ENCODE measurements at places on chromosomes 5 and 9.

DNA sequence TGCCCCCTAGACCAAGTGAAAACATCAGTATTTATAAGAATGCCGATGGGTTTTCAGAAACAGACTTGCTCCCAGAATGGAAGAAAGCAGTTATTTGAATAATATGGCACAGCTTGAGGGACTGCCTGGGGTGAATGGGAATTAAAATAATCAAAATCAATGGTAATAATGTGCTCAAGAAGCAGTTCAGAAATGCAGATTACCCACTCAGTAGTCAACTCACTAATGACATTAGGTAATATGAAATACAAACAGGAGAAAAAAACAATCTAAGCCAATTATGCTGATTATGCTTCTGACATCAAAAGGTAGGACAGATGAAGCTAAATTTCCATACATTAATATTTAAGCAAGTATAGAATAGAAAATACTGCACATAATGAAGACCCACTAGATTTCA is 179.3 kb downstream of the ENC1 start:
- DNase-seq, result no peak

DNA sequence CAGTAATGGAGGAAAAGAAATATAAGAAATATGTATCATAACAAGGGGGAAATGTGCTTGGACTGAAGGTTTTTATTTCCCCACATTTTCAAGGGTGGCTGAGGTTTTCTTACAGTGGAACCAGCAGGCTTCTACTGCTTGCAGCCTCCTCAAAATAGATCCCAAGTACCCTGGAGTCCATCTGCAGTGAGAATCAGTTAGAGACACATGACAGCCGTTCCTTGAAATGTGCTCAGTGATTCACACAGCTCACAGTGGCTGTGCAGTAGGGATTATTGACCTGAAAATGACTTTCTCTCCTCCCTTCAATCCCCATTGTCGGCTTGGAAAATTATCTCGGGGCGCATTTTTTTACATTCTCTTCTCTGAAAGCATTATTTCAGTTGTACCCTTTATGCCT is 832.0 kb downstream of the TLR4 start:
- DNase-seq, result no peak

- no peak for DNase-seq
Measured at GRCh38 chr9:135925496-135926133, 18.3 kb upstream of the CAMSAP1 start.

GRCh38 chr5:139689631-139690063 is 41.5 kb downstream of the CXXC5 start:
- peak; percentile 34 for DNase-seq

GRCh38 chr5:83914662-83915418 is 194.2 kb upstream of the HAPLN1 start:
- no peak for DNase-seq

GRCh38 chr5:176614805-176615478 is 5.0 kb upstream of the GPRIN1 start:
- no peak for DNase-seq

- no peak for DNase-seq
Measured at GRCh38 chr5:40258222-40258621, 421.5 kb upstream of the PTGER4 start.

DNA sequence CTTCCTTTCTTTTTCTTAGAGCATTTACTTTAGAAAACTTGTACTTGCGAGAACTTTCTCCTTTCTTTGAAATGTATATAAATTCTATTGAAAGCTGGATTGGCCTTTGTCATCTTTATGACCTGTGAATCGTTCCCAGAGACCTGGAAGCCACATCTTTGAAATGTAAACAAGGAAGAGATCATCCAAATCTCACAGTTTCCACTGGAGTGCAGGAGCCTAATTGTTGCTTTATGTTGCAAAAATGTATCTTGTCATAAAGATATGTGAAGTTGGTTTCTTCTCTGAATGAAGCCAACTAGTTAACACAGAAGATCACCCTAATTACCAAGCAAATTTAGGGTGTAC is 1101.8 kb downstream of the TAF11L14 start:
- DNase-seq, result no peak

GRCh38 chr9:19642256-19642655 is 146.6 kb downstream of the SLC24A2 start:
- DNase-seq, result no peak

- DNase-seq, result no peak
Measured at GRCh38 chr5:41253109-41253508, 39.8 kb upstream of the C6 start.

GRCh38 chr5:107074996-107075395 is 595.7 kb downstream of the EFNA5 start:
- no peak for DNase-seq

DNA sequence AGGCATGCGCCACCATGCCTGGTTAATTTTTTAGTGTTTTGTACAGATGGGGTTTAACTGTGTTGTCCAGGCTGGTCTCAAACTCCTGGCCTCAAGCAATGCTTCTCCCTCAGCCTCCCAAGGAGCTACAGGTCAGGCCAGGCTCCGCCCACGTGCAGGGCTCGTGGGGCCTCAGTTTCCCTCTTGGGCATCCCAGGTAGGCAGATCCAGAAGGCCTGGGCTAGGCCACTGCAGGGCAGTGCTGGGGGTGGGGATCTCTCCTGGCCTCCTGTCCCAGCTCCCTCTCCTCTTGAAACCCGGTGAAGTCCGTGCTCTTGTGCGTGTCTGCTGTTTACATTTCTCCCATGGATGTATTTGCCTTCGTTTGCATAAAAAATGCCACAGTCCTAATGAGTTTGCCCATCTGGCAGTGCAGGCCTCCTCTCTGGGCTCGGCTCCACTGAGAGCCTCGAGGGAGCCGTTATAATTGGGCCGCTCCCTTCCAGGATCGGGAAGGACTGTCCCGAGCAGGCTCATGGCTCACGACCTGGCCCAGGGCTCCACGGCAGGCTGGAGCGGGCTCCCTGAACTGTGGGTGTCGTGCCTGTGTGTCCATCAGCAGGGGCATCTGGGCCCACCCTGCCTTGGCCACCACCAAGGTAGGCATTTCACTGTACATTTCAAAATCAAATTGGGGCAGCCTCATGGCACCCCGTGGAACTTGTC is 52.6 kb upstream of the RUFY1 start:
- no peak for DNase-seq

DNA sequence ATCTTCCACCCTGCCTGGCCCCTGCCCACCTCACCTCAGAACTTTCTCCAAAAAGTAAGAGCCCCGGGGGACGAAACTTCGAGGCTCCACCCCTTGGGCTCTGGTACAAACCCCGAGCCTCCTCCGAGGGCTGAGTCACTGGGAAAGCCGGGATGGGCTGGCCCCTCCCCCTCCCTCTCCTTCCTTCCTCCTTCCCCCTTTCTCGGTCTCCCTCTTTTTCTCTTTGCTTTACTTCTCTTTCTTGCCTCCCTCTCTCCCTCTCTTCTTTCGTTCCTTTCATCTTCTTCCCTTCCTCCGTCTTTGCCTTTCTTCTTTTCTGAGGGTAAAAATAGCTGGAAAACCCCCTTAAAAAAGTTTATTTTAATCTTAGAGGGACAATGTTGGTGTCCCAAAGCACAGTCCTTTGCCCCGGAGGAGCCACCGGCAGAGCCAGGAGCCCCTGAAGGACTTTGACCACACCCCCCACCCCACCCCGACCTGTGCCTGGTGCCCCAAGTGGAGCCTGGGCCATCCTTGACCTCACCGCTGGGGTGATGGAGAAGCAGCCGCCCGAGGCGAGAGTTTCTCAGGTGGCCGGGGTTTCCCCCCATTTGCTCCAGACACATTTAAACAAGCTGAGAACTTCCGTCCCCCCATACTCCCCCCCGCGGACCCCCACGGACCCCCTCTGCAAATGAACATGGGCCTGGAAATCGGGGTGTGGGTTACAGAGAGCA is 5.7 kb upstream of the NOTCH1 start:
- DNase-seq, result no peak

GRCh38 chr5:58318468-58318867 is 141.4 kb downstream of the PLK2 start:
- no peak for DNase-seq

DNA sequence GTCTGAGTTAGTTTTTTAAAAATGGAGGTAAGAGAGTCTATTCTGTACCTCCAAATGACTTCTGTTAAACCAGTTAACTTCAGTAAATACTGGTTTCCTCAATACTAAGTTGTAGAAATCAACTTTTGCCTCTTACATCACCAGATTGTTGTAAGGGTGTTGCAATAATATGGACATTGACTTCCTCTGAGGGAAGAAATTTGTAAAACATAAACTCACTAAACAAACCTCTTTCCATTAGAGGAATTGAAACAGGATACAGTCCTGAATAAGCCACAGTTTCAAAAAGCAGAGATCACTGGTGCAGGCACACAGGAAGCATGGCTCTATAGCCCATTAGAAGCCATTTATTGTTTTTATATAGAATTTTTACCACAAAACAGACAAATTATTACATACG is 32.7 kb upstream of the SLCO6A1 start:
- no peak for DNase-seq

GRCh38 chr5:23507278-23507685 is at the start of gene PRDM9:
PRDM9 (plus strand) TSS chr5:23507609; CDS start chr5:23509034, 1,425 bp downstream.
- no peak for DNase-seq

- DNase-seq, result peak; percentile 41
Measured at GRCh38 chr9:135474915-135475314, 4.7 kb upstream of the PPP1R26 start.

GRCh38 chr9:27280860-27281259 is 16.1 kb downstream of the EQTN start:
- DNase-seq, result no peak

- no peak for DNase-seq
Measured at GRCh38 chr9:130119519-130120298, 52.5 kb upstream of the NCS1 start.

DNA sequence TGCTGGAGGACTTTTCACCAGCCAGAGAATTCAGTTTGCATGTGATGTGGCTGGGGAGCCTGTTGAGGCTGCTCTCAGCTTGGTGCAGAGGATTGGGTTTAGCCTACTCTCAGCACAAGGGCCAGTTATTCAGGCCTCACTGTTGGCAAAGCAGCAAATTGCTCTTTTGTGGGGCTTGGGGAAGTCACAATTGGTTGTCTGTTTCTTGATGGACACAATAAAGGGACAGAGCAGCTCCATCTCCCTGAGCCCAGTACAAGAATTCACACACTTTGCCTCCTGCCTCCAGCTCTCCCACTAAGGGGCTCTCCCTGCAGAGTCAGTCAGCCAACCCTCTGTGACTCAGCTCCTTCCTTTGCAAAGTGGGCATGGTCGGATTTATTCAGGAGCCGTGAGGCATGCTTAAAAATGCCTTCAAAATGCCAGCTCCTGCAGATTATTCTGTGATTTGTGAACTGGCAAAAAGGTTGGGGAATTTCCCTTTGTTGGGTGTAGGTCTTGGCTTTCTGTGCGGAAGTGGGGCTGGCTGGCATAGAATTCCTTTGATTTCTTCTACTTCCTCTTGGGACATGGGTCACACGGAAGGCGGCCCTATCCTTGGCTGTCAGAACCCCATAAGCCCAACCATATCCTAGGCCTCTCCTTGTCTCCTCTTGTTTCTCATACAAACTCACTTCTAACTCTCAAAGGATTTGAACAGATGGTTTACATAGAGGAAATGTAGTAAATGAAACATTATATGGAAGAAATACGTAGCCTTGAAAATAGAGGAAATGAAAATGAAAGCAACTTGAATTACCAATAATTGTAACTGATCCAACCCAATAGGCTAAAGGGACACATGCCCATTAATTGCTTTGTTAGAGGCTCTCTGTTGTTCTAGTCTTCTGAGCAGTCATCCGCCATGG is 118.7 kb upstream of the CD180 start:
- DNase-seq, result no peak

GRCh38 chr5:81785322-81785721 is 34.4 kb upstream of the SSBP2 start:
- no peak for DNase-seq

DNA sequence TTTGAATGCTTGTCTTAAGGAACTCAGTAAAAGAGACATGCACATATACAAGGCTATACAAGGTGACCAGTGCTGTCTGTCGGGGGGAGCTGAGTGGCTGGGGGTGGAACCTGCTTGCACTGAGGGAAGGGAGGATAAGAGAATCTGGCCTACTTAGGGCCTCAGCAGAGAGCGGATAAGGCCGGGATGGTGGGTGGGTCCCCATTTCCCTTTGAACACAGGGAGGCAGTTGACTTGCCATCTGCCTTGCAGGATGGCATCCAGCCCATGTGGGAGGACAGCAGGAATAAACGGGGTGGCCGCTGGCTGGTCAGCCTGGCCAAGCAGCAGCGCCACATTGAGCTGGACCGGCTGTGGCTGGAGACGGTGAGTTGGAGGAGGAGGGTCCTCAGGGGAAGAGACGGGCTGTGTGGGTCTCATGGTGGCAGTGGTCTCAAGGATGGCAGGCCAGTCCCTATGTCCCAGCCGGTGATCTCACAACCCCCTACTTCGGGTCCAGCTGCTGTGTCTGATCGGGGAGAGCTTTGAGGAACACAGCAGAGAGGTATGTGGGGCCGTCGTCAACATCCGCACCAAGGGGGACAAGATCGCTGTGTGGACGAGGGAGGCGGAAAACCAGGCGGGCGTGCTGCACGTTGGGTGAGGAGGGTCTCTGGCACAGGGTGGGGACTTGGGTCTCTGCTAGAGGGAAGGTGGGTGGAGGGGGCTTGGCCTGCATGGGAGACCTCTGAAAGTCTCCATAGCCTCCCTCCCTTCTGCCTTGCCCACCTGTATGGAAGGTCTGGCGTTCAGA is 2.2 kb upstream of the TSPAN17 start:
- no peak for DNase-seq

DNA sequence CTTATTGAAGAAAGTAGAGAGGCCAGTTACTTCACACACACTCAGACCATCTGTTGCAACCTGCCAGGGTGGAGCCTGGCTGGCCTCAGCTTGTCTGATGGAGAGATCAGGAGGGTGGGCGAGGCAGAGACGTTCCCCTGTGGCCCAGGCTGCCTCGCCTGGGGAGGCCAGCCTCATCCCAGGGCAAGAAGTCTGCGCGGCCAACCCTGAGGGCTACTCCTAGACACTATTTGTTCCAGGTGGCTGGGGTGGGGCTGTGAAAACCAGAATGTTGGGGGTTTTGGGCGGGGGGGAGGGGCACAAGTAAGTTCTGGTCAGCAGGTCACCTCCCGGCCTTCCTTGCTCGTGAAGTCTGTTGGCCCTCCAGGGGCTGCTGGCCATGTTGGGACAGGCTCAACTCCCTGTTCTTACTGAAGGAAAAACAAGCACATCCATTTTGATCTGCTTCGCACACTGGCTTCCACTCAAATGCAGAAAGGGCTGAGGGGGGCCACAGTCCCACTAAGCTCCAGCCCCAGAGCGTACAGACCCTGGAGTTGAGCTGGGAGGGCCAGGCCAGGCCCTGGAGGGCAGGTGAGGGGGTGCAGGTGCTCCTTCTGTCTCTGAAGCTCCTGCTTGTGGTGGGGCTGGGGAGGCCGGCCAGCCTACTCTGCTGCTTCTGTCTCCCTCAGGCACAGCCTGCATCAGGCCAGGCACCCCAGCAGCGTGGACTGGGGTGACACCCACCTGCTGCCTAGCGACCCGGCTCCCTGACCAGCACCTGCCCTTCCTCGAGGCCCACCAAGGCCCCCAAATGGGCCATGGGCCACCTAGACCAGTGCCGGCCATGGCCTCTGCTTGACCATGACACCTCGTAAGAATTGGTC is 46.6 kb downstream of the SECISBP2 start:
- DNase-seq, result no peak

DNA sequence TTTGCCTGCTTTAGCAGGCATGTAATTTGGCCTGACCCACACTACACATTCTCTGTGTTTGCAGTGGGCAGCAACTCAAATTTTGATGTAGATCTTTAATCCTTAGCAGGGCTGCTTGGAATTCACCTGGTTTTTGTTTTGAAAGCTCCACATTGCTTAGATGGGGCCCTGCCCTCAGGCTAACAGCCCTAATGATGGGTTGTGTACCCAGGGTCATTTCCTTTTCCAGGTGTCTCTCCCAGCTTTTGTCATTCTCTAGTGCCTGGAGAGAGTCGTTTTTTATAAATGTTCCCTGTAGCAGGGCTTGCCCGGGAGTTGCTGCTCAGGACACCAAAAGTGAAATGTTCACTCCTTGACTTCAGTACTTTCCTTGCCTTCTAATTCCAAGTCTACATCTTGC is 126.3 kb downstream of the TRIO start:
- DNase-seq, result no peak
